Stomach (tissue), 19 donors: ENCODE measurements at places on chromosomes 3 and 15. TPM values are rescaled to one million over a fixed set of nuclear protein-coding genes. Genes with fewer than 3 reads are reported as not detected.

RPL4 gene
- 3,031 TPM for total RNA-seq

CLPX gene
- 28.6 TPM for total RNA-seq

GABRR3 gene
- total RNA-seq, result not detected

CRABP1 gene
- not detected for total RNA-seq

SGO1 gene
- total RNA-seq, result 0.45 TPM

NAALADL2 gene
- total RNA-seq, result 1.7 TPM

PPARG gene
- total RNA-seq, result 27.4 TPM

DNA sequence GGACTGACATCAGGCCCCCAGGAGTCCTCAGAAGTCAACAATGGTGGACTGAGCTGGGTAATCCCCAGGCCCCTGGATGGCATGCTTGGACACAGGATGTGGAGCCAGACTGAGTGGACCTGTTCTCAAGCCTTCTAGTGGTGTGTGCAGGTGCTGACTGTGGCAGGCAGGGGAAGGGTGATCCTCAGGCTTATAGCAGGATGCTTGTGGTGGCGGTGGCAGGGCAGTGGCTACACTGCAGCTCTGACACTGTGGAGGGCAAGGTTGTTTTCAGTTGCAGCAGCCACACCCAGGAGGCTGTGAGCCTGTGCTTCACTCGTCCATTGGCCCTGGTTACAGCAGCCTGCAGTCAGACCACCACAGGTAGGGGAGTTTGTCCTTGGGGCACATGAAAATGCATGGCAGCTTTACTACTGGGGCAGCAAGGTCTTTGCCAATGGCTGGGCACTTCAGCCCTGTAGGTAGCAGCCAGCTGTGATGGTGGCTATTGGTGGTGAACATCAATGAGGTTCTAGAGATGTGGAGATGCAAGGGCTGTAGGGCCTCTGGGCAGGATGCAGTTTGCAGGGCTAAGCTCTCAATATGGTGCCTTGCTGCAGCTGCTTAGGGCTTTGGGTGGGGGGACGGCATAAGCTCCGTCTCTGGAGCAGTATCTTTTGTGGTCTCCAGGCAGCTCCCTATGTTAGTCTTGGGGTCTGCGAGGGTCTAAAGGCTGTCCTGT is 17.5 kb upstream of the MYO5A start:
- DNase-seq, result no peak

DNA sequence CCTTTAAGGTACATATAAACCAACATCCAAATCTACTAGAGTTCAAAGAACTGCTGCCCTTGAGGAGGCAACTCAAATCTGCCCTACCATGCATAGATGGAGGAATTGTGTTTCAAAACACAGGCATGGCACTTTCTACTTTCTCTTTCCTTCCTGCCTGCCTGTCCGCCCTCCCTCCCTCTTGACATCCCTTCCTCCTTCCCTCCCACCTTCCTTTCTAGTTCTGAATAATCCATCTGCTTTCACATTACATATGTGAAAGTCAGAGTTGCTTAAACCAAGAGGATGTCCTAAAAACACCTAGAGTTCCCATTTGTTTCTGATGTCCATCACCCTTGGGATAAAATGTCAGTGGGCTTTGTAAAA is 537.6 kb downstream of the FOXP1 start:
- DNase-seq, result no peak

GRCh38 chr3:111589303-111590142 is 5.6 kb downstream of the ZBED2 start:
- no peak for DNase-seq

- no peak for DNase-seq
Measured at GRCh38 chr15:59306520-59307164, 66.0 kb downstream of the MYO1E start.

GRCh38 chr15:28103831-28104230 is 4.7 kb upstream of the OCA2 start:
- no peak for DNase-seq

GRCh38 chr15:43440721-43441281 is 52.2 kb downstream of the TP53BP1 start:
- DNase-seq, result no peak

- no peak for DNase-seq
Measured at GRCh38 chr15:73818308-73818985, 54.9 kb upstream of the TBC1D21 start.

GRCh38 chr15:65286069-65286703 is 497 bp downstream of the PARP16 start:
- DNase-seq, result peak; percentile 51

- DNase-seq, result no peak
Measured at GRCh38 chr3:194443901-194444300, 42.9 kb downstream of the ATP13A3 start.

DNA sequence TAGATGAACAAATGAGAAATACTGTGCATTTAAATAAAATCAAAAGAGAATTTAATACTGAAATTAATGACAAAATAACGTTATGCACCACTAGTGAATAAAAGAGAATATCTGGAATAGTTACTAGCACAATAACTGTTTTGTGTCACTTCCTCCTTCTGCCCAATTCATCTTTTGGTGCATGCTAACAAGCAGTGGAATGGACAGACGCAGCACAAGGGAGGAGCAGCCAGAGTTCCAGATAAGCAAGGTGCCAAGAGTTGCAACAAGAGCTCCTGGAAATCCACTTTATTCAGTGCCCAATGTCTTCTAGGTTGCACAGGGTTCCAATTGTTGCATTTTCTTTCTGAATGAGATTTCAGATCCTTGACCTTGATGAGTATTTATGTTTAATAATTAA is 66.5 kb upstream of the PLXND1 start:
- peak; percentile 18 for DNase-seq

GRCh38 chr3:177676947-177677587 is 479.8 kb upstream of the TBL1XR1 start:
- no peak for DNase-seq

- DNase-seq, result no peak
Measured at GRCh38 chr3:145094355-145094941, 1066.5 kb downstream of the PLOD2 start.

DNA sequence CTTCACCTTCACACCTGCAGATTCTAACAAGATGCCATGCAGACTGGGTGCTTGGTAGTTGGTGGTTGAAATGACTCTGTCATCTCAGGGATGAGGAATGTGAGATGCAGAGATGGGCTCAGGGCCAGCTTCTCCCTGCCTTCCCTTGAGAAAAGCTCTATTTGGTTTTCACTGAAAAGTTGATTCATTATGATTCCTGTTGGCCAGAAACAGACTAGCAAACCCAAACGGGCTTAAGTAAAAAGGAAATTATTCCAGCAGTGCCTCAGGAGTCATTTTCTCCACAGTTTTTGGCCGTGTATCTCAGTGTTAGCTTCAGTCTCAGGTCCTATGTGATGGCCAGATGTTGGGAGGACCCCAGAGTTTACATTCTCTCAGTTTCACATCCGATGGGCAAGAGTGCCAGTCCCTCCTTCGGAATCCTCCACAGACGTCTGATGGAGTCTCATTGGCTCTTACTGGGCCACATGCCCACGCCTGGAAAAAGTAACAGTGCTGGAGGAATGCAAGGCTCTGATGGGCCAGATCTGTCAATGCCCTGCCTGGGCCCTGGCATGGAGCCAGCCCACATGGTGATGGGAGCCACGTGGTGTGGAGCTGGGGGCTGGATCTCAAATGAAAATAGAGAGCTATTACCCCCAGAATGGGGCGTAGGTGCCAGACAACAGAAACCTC is 22.3 kb upstream of the SACM1L start:
- peak; percentile 70 for DNase-seq

- DNase-seq, result no peak
Measured at GRCh38 chr3:3429841-3430240, 250.3 kb upstream of the CRBN start.

DNA sequence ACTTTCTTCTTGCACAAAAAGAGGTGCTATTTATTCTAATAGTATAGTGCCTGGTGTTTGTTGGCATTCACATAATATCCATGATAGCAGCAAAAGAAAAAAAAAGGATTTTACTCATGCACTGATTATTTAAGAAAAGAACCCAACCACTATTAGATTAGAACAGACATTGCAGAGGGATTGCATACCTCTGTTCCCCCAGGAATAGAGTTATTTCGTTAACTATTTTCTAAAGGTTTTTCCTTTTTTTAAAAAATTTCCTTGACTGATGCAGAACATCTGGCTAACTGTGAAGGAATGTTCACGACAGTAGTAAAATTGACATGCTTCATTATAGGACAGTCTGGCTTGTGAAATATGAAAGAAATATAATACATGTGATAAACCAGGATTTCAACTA is 136.6 kb upstream of the PTX3 start:
- DNase-seq, result no peak
